ENCODE measurements at places on chromosomes 11 and 22. TPM values are rescaled to one million over a fixed set of nuclear protein-coding genes. Genes with fewer than 3 reads are reported as not detected.

- DNase-seq = no peak
These were observed 133.2 kb upstream of the TEAD1 start for GRCh38 chr11:12540913-12541582.

SAAL1 gene
- 42.3 TPM for total RNA-seq

GUCY1A2 gene
- total RNA-seq = not detected

- no peak for DNase-seq
These were observed 83.1 kb downstream of the PTPRJ start for GRCh38 chr11:48063424-48063978.

DNA sequence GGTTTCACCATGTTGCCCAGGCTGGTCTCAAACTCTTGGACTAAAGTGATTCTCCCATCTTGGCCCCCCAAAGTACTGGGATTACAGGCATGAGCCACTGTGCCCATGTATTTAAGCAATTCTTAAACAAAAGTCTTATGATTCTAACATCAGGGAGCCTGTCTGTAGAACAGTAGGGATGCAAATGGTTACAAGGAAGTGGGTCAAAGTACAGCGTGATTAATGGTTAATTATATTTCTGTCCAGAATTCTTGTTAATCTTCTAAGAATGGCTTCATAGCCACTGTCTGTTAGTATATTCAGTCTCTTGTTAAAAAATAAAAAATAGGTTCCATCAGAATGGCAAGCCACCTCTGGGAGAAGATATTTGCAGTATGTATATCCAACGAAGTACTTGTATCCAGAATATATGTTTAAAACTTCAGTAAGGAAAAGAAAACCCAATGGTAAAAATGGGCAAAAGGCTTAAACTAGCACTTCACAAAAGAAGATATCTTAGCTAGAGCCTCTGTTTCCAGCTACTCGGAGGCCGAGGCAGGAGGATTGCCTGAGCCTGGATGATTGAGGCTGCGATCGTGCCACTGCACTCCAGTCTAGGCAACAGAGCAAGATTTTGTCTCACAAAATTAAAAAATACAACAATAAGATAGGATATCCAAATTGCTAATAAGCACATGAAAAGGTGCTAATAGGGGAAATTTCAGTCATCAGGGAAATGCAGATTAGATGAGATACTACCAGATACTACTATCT is 22.9 kb downstream of the ATG13 start:
- DNase-seq = no peak

MEI1 gene
- 33.9 TPM for total RNA-seq

CPT1B gene
- total RNA-seq = 45.0 TPM

OR52H1 gene
- not detected for total RNA-seq

KRTAP5-1 gene
- not detected for total RNA-seq

SLC37A2 gene
- 1.5 TPM for total RNA-seq

GPHA2 gene
- not detected for total RNA-seq
